ENCODE measurements at places on chromosomes 11 and 22. TPM values are rescaled to one million over a fixed set of nuclear protein-coding genes. Genes with fewer than 3 reads are reported as not detected.

SMTNL1 gene
- not detected for total RNA-seq

SLC22A9 gene
- not detected for total RNA-seq

RAG2 gene
- not detected for total RNA-seq

KDELR3 gene
- total RNA-seq: 19.1 TPM

UNC93B1 gene
- 80.3 TPM for total RNA-seq

CRYBB2 gene
- total RNA-seq: not detected

ELMOD1 gene
- 0.25 TPM for total RNA-seq

SLC25A22 gene
- total RNA-seq: 36.1 TPM

TEX54 gene
- not detected for total RNA-seq

DERL3 gene
- 0.42 TPM for total RNA-seq

MAP6 gene
- 1.4 TPM for total RNA-seq

RIC3 gene
- total RNA-seq: 1.4 TPM

RBFOX2 gene
- 25.5 TPM for total RNA-seq

HTR3A gene
- total RNA-seq: not detected

EML3 gene
- 21.4 TPM for total RNA-seq

MRE11 gene
- total RNA-seq: 19.9 TPM

KRTAP5-7 gene
- total RNA-seq: not detected

SERPING1 gene
- 0.80 TPM for total RNA-seq

SCN4B gene
- 0.04 TPM for total RNA-seq

MMP27 gene
- not detected for total RNA-seq

ROM1 gene
- 3.6 TPM for total RNA-seq

TMPRSS6 gene
- not detected for total RNA-seq

BTBD10 gene
- 41.4 TPM for total RNA-seq

FXYD2 gene
- total RNA-seq: 15.8 TPM

PRG3 gene
- not detected for total RNA-seq

GSTT2B gene
- total RNA-seq: 0.15 TPM

DEUP1 gene
- not detected for total RNA-seq

Data from A549 treated with AZD2906 at 1 μM for 4 hours (cell line).